Body of pancreas (tissue), 4 donors: ENCODE measurements at places on chromosomes 16 and 17. TPM values are rescaled to one million over a fixed set of nuclear protein-coding genes. Genes with fewer than 3 reads are reported as not detected.

P2RX5 gene
- 0.52 TPM for total RNA-seq

AOC2 gene
- total RNA-seq = 3.0 TPM

TNFRSF13B gene
- not detected for total RNA-seq

JPT1 gene
- total RNA-seq = 17.4 TPM

NUBP2 gene
- 61.0 TPM for total RNA-seq

GRCh38 chr17:41613277-41614082 is 913 bp upstream of the KRT16 start:
- H3K4me1 ChIP-seq = no peaks in the 10 kb centered on the region
- no peaks in the 10 kb centered on the region for H3K36me3 ChIP-seq
- no peak for DNase-seq
- no peak overlapping the region for H3K27ac ChIP-seq

DNA sequence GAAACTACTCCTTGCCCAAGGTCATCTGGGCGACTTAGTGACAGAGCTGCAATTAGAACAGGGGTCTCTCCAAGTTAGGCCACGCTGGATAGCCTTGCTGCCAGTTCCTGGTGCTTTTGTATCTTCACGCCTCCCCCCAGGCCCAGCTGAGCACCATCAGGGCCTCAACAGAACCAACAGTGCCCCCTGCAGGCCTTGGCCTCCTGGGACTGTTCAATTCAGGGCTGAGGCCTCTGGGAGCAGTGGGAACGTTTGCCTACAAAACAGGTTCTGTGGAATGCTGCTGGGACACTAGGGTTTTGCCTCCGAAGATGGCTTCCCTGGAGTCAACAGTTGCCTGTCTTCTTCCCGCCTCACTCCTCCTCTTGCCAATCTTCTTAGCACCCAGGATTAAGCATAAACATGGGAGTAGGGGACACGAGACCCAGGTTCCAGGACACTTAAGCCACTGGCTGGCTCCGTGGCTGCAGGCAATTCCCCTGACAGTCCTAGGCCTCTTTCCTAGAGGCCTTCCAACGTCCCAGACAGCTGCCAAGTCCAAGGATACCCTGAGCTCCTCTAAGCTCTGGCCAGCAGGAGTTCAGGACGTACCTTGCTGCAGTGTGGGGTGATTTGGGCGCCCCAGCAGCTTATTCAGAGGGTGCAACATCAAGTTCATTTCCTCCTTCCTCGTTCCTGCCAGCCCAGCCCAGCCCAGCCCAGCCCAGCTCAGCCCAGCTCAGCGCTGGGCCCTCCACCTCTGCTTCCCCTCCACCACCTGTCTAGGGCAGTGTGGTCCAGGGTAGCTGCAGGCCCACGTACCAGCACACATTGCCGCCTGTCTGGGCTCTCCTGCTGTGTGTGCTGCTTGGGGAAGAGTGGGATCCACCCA is 246.6 kb upstream of the RPL38 start:
- no peaks in the 10 kb centered on the region for H3K27me3 ChIP-seq
- H3K4me3 ChIP-seq = no peak overlapping the region
- peak; percentile 69 for DNase-seq
- no peak overlapping the region for H3K27ac ChIP-seq
- H3K36me3 ChIP-seq = no peaks in the 10 kb centered on the region

- peak overlapping the region; percentile 23 for H3K27ac ChIP-seq
- DNase-seq = peak; percentile 42
- H3K36me3 ChIP-seq = no peaks in the 10 kb centered on the region
- H3K4me3 ChIP-seq = no peak overlapping the region
These were observed 5.2 kb upstream of the NUBP1 start for GRCh38 chr16:10738231-10739077.

DNA sequence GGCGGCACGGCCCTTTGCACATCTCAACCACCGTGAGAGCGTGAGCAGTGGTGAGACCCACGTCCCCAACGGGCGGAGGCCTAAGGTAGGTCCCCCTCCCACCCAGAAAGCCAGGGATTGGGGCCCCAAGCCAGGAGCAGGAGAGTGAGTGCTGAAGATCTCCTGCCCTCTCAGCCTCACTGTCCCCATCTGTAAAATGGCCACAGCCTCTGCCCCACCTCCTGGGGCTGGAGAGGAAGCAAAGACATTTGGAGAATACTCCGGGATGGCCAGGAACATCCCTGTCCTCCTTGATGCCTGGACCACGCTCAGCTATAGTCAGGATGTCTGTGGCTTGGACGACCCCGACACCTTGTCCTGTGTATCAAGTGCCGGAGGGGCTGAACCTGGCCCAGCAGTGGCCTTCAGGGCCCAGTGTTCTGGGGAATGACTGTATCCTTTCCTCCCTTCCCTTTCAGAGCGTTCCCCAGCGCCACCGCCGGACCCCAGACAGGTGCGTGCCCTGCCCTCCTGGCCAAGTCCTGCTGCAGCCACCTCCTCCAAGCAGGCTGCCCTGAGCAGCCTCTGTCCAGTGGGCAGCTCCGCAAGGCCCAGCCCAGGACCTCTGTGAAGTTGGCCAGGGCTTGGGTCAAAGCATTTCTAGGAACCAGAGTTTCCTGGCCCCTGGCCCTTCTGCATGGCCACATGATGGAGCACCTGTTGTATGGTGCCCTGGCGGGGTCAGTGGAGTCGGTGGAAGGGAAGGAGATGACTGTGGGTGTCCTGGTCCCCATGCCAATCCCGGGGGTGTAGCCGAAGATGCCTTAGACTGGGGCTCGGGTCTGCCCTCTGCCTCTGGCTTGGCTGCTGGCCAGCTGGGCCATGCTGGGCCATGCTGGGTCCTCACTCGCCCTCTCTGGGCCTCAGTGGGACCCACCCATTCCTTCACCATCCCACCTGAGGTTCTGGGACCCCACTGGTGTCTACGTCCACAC is 38.4 kb downstream of the ADCY7 start:
- no peak overlapping the region for H3K4me3 ChIP-seq
- DNase-seq = peak; percentile 7
- H3K4me1 ChIP-seq = no peaks in the 10 kb centered on the region
- no peak overlapping the region for H3K27ac ChIP-seq
- H3K36me3 ChIP-seq = no peaks in the 10 kb centered on the region

DNA sequence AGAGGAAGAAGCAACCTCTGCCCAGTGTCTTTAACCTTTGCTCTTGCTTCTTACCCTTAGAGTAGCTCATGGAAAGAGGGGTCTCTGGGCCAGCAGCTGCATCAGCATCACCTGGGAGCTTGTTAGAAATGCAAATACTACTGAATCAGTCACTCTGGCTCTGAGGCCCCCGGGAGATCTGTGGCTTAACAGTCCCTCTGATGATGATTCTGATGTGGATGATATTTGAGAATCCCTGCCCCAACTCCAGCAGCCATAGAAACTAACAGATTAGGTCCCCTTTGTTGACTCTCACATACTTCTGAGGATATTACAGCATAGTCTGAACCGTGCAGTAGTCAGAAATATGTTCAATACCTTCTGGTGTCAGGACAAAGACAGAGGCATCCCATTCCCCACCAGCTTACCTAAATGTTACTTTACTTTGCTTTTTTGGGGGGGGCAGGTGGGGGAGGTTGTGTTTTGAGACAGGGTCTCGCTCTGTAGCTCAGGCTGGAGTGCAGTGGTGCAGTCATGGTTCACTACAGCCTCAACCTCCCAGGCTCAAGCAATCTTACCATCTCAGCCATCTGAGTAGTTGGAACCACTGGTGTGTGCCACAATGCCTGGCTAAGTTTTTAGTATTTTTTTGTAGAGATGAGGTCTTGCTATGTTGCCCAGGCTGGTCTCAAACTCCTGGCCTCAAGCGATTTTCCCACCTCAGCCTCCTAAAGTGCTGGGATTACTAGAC is 220.1 kb downstream of the CCDC182 start:
- no peaks in the 10 kb centered on the region for H3K27me3 ChIP-seq
- H3K4me1 ChIP-seq = peaks cover 29% of the 10 kb centered on the region
- no peak overlapping the region for H3K4me3 ChIP-seq
- H3K27ac ChIP-seq = no peak overlapping the region
- H3K36me3 ChIP-seq = no peaks in the 10 kb centered on the region

- H3K4me1 ChIP-seq = peaks cover 43% of the 10 kb centered on the region
- peak overlapping the region; percentile 98 for H3K4me3 ChIP-seq
- peak overlapping the region; percentile 96 for H3K27ac ChIP-seq
- H3K27me3 ChIP-seq = no peaks in the 10 kb centered on the region
- DNase-seq = no peak
- H3K36me3 ChIP-seq = peaks cover 2% of the 10 kb centered on the region
These were observed 5.6 kb upstream of the TLCD2 start for GRCh38 chr17:1715803-1716075.

- no peak overlapping the region for H3K27ac ChIP-seq
- no peak for DNase-seq
- H3K36me3 ChIP-seq = peaks cover 13% of the 10 kb centered on the region
- H3K4me1 ChIP-seq = no peaks in the 10 kb centered on the region
These were observed 10.0 kb downstream of the ZACN start for GRCh38 chr17:76088868-76089576.

GRCh38 chr17:38606646-38607611 is 1.2 kb upstream of the SRCIN1 start:
- peak overlapping the region; percentile 48 for H3K4me3 ChIP-seq
- H3K36me3 ChIP-seq = no peaks in the 10 kb centered on the region
- H3K27ac ChIP-seq = peak overlapping the region; percentile 80
- DNase-seq = peak; percentile 71
- H3K27me3 ChIP-seq = no peaks in the 10 kb centered on the region

- H3K27ac ChIP-seq = no peak overlapping the region
- no peaks in the 10 kb centered on the region for H3K4me1 ChIP-seq
- no peaks in the 10 kb centered on the region for H3K36me3 ChIP-seq
These were observed 536.5 kb upstream of the CDH11 start for GRCh38 chr16:65658349-65658748.

DNA sequence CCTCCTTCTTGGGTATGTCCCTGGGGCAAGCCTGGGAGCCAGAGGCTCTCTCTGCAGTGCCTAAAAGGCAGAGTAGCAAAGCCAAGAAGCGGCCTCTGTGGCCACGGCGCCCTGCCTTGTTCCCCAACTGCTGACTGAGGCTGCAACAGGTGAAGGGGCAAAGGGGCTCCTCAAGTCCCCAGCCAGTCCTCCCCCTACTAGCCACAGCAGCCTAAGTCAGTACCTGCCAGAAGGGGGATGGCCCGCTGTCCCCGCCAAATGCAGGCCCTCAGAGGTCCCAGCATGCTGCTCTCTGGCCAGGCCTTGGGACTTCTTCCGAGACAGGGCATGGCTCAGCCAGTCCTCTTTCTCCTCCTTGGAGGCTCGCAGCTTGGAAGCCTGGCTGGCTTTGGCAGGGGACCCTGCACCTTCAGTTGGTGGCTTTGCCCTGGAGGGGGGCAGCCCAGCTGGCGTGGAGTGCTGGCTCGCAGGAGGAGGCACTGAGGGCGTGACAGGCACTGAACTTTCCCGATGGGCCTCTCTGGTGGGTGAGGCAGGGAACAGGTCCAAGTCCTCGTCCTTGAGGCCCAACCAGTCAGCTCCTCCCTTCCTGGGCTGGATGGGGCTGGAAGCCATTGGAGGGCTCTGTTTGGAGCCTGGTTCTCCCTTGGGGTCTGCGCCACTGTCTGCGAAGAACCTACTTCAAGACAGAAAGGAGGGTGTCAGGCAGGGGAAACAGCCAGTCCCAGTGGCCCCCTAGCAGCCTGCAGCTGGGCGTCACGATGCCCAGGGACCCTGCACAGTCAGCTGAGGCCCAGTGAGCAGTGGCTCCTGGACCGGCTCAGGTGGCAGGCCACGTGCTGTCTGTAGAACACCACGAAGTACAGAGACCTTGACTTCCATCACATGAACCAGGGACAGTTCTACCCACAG is 17.6 kb downstream of the FBF1 start:
- no peak overlapping the region for H3K4me3 ChIP-seq
- H3K27me3 ChIP-seq = no peaks in the 10 kb centered on the region
- no peaks in the 10 kb centered on the region for H3K4me1 ChIP-seq
- H3K27ac ChIP-seq = no peak overlapping the region
- DNase-seq = no peak

GRCh38 chr17:17711641-17712162 is 30.4 kb downstream of the RAI1 start:
- no peaks in the 10 kb centered on the region for H3K27me3 ChIP-seq
- no peak for DNase-seq
- H3K27ac ChIP-seq = peak overlapping the region; percentile 86
- no peak overlapping the region for H3K4me3 ChIP-seq
- no peaks in the 10 kb centered on the region for H3K36me3 ChIP-seq
- H3K4me1 ChIP-seq = peaks cover 36% of the 10 kb centered on the region

- H3K27ac ChIP-seq = no peak overlapping the region
- H3K4me1 ChIP-seq = peaks cover 4% of the 10 kb centered on the region
- H3K4me3 ChIP-seq = no peak overlapping the region
These were observed 12.0 kb upstream of the EVPL start for GRCh38 chr17:76039121-76039520.

DNA sequence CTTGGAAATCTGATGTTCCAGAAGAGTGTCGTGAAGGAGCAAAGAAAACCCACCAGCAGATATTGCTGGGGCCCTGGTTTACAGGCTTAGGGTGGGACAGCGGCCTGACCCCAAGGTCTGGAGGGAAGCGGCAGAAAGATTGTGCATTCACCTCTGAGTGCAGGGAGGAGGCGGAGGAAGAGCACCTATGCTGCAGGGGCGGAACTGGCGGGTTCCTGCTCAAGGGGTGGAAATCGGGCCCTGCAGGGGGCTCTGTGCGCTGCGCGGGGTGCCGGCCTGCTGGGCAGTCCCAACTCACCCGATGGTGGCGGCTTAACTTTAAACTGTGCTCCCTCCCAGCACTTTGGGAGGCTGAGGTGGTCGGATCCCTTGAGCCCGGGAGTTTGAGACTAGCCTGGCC is 47.5 kb downstream of the COX4I1 start:
- no peak overlapping the region for H3K4me3 ChIP-seq
- no peak overlapping the region for H3K27ac ChIP-seq
- no peaks in the 10 kb centered on the region for H3K36me3 ChIP-seq
- H3K4me1 ChIP-seq = no peaks in the 10 kb centered on the region

DNA sequence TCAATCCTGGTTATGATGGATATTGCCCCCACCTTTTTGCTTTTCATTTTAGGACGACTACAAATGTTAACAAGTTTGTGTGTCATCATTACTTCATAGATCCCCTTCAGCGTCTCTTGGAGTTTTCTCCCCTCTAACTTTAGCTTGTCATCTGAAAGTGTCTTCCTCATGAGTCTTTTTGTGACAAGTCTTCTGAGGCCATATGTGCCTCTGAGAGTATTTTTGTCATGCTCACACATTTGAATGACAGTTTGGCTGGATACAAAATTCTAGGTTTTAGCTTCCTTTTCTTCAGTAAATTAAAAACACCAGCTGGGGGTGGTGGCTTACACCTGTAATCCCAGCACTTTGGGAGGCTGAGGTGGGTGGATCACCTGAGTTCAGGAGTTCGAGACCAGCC is 203.8 kb upstream of the CHMP6 start:
- no peaks in the 10 kb centered on the region for H3K27me3 ChIP-seq
- no peak for DNase-seq
- no peak overlapping the region for H3K4me3 ChIP-seq
- H3K4me1 ChIP-seq = no peaks in the 10 kb centered on the region
- no peak overlapping the region for H3K27ac ChIP-seq

DNA sequence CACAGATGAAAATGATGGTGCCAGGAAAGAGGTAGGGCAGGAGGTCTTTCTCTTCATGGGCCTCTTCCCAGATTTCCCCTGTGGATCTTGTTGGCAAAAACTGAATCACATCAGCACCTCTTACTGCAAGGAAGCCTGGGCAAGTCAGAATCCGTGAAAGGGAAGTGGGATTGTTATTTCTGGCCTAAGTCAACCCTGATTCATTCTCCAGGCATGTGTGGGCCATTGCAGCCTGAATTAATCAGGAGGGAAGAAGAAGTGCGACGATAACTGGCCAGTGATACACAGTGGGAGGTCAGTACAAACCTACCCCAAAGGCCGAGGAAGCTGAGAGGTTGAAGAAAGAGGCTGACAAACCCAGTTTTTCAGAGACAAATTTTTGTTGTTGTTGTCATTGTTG is 17.9 kb upstream of the NSMCE1 start:
- DNase-seq = no peak
- no peaks in the 10 kb centered on the region for H3K4me1 ChIP-seq
- H3K4me3 ChIP-seq = no peak overlapping the region
- H3K27ac ChIP-seq = no peak overlapping the region
